ENCODE measurements at places on chromosomes 2 and 18. TPM values are rescaled to one million over a fixed set of nuclear protein-coding genes. Genes with fewer than 3 reads are reported as not detected.

The TUBA4B gene
- total RNA-seq: not detected

The TRIM54 gene
- 0.33 TPM for total RNA-seq

The CASP10 gene
- 45.1 TPM for total RNA-seq

The IL37 gene
- not detected for total RNA-seq

The CD226 gene
- under 0.01 TPM for total RNA-seq

All from vein endothelial cell (primary cell).